ENCODE measurements at places on chromosomes 13 and 19.

DNA sequence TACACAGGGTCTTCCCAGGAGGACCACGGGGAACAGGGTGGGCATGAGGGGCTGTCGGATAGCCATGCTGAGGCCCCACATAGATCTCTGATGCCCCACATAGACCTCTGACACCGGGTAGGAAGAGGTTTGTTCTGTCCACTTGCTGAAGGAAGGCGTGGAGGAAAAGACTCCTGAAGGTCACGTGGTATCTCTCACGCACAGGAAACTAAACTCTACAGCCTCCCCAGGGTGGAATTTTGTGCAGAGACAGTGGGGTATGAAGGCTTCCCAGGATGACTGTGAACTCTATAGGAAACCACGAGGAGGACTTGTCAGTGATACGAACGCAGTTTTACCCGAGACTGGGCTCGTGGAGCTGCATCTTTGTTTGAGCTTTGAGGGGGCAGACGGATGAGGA is 2.8 kb downstream of the EVI5L start:
- no peak for DNase-seq

DNA sequence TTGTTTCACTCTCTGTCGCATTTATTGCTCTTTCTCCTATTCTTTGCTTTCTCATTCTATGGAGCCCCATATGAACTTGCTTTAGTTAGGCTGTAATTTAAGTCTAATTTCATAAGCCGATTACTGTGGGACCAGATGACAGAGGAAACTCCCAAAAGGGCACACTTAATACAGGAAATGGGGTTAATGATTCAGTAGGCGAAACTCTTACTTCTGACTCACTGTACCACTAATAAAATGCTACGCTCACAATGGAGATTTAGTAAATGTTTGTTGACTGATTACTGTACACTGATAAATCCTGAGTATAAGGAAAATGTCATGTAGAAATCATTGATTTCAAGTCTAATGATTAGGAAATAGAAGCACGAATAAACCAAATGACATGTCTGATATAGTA is 276.4 kb downstream of the KLF5 start:
- no peak for DNase-seq

GRCh38 chr19:41302624-41303351 is 7.2 kb upstream of the CCDC97 start:
- DNase-seq = peak; percentile 39

DNA sequence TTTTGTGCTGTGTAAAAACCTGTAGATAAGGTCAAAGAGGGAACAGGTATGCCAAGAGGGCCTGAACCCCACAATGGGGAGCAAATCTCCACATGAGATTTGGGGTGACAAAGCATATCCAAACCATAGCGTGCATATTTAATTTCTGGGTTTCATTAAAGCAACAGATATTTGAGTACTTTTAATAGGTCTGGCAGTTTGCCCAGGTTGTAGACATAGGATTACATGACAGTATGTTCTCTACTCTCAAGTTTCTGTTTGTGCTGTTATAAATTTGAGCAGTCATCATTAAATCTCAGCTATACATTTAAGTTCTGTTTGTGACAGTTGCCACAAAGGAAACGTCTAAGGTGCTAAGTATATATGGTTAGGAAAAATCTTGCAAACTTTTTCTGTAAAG is 236.4 kb downstream of the ATP8A2 start:
- no peak for DNase-seq

- no peak for DNase-seq
Measured at GRCh38 chr19:8641908-8642547, 11.6 kb downstream of the NFILZ start.

- no peak for DNase-seq
Measured at GRCh38 chr13:112117955-112118302, 51.0 kb downstream of the SOX1 start.

GRCh38 chr13:45138282-45138681 is 18.0 kb downstream of the GTF2F2 start:
- DNase-seq = no peak

GRCh38 chr19:3698974-3699740 is 1.1 kb downstream of the PIP5K1C start:
- no peak for DNase-seq

- DNase-seq = peak; percentile 72
Measured at GRCh38 chr19:1853295-1854038, 5.2 kb upstream of the REXO1 start.

GRCh38 chr13:91079176-91079575 is 268.3 kb upstream of the MIR17HG start:
- no peak for DNase-seq

DNA sequence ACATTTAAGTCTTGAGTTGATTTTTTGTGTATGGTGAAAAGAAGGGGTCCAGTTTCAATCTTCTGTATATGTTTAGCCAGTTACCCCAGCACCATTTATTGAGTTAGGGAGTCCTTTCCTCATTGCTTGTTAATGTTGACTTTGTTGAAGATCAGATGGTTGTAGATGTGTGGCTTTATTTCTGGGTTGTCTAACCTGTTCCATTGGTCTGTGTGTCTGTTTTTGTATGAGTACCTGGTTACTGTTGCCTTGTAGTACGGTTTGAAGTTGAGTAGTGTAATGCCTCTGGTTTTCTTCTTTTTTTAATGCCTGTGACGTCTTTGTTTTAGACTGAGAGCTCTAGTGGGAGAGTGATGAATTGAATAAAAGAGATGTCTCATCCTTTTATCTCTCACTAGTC is 83.2 kb downstream of the NBEA start:
- no peak for DNase-seq

DNA sequence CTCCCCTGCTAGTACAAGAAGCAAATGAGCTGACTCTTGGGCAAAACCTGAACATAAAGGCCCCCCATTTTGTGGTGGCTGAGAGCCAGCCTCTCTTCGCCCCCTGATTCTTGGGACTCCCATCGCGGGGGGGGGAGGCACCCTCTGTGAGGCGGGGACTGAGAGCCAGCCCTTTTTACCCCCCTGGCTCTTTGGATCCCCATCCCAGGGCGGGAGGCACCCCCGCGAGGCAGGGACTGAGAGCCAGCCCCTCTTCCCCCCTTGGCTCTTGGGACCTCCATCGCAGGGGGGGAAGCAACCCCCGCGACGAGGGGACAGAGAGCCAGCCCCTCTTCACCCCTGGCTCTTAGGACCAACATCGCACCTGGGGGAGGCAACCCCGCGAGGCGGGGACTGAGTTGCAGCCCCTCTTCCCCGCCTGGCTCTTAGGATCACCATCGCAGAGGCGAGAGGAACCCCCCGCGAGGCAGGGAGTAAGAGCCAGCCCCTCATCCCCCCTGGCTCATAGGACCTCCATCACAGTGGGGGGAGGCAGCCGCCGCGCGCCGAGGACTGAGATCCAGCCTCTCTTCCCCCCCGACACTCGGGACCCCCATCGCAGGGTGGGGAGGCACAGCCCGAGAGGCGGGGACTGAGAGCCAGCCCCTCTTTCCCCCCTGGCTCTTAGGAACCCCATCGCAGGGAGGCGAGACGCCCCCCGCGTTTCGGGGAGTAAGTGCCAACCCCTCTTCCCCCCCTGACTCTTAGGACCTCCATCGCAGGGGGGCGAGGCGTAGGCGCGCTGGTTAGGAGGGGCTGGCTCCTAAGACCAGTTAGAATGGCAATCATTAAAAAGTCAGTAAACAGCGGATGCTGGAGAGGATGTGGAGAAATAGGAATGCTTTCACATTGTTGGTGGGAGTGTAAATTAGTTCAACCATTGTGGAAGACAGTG is 2428.4 kb upstream of the PCDH20 start:
- no peak for DNase-seq

DNA sequence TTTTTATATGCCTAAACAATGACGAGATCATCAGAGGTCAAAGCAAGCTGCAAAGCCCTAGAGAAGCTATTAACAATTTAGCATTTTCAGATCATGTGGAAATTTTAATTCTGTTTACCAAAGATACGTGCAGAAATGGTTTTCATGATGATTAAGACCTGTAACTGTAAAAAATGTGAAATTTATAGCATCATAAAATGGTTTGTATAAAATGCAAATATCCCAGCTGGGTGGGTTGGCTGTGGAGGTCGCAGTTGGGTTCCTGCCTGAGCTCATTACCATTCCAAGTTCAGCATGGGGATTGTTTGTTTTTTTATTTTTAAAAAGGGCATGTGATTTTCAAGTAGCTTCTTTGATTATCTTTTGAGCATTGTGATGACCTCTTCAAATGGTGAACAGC is 47.9 kb upstream of the SIAH3 start:
- no peak for DNase-seq

- no peak for DNase-seq
Measured at GRCh38 chr19:47001584-47001983, 18.1 kb upstream of the NPAS1 start.

DNA sequence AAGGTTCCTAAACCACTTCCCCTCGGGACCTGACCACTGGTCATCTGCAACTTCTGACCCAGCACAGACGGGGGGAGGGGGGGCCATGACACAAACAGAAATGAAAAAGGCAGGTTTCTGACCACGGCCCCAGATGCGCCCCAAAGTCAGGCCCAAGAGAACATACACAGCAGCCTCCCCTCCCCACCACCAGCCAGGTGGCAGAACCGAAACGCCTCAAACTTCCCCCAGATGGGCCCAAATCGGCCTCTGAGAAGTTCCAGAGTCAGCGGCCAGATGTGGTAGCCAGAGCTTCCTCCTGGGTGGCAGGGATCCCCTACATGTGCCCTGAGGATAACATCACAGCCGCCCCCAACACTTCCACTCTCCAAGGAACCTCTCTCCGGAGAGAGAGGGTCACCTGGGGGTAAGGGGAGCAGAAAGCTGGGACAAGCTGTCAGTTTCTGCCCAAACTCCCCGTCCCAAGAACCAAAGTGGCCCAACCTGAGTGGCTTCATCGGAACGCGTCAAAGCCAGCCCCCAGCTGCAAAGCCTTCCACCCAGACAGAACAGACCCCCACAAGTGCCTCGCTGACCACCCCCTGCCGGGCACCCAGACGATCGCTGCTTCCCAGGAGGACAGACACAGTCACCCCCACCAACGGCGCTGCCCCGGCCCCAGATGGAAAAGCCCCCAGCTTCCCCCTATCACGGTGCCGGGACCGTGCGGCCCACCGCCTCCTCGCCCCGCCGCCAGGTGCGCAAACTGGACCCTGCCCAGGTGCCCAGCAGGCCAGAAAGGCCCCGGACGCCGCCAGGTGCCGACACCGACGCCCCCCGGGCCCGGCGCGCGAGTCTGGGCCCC is 800 bp downstream of the ELL start:
- no peak for DNase-seq

DNA sequence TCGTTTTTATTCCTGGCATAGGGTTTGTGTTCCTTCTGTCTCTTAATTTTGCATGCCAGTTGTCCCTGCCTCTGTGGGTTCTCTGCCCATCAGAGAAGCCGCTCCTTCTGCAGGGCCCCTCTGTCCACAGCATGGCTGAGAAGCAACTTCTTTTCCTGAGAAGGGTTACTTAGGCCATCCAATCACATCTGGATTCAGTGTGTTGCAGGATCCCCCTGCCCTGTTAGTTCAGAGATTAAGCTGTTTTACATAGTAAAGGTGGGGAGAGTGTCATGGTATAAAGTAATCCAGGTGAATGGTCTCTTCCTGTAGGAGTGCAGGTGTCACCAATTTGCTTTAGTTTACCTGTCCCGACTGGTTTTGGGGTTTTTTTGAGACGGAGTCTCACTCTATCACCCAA is 22.9 kb upstream of the GARRE1 start:
- no peak for DNase-seq

GRCh38 chr19:1488282-1488601 is 1.9 kb downstream of the PCSK4 start:
- no peak for DNase-seq

DNA sequence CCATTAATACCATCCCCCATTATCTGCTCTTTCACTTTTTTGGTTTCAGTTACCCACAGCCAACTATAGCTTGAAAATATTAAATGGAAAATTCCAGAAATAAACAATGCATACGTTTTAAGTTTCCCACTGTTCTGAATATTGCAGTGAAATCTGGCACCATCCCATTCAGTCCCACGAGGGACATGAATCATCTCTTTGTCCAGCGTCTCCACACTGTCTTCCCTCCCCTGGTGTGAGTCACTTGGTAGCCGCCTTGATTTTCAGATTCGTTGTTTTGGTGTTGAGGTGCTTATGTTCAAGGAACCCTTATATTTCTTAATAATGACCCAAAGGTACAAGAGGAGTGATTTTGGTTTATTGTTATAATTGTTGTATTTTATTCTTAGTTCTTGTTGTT is 246.1 kb downstream of the DCT start:
- no peak for DNase-seq

GRCh38 chr19:1394252-1395193 is 6.8 kb downstream of the GAMT start:
- no peak for DNase-seq

DNA sequence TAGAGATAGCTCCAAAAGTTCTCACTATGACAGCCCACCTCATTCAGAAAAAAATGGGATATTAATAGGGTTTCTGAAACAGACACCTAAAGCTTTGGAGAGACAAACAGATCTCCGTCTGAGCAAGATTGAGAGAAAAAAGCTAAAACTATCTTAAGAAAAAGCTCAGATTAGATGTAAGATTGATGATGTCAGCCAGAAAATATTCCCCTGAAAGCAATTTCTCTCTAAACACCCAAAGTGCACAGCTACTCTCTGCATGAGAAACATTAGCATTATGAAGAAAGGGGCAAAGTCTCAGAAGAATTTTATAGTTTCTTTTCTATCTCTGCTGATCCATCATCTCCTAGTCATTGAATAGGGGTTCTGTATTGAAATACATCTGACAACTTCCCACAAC is 148.9 kb downstream of the ZNF737 start:
- no peak for DNase-seq

- DNase-seq = no peak
Measured at GRCh38 chr19:31127134-31127967, 221.9 kb downstream of the TSHZ3 start.

DNA sequence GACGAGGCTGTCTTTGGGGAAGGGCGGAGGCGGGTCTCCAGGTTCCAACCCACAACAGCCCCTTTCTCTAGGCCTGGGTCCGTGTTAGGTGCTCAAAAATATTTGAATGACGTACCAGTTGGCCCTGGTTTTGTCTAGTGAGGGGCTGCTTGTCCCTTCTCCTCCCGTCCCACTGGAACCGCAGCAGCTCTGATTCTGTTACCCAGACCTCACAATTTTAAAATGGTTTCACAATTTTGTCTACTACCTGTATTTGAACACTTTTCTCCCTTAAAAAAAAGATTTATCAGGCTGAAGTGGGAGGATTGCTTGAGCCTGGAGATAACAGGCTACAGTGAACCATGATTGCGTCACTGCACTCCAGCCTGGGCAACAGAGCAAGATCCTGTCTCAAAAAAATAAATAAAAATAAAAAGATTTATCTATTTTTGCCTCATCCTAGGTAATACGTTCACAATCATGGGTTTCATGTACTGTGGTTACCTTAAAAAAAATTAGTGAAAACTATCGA is 1.3 kb upstream of the IRF2BP1 start:
- DNase-seq = no peak

DNA sequence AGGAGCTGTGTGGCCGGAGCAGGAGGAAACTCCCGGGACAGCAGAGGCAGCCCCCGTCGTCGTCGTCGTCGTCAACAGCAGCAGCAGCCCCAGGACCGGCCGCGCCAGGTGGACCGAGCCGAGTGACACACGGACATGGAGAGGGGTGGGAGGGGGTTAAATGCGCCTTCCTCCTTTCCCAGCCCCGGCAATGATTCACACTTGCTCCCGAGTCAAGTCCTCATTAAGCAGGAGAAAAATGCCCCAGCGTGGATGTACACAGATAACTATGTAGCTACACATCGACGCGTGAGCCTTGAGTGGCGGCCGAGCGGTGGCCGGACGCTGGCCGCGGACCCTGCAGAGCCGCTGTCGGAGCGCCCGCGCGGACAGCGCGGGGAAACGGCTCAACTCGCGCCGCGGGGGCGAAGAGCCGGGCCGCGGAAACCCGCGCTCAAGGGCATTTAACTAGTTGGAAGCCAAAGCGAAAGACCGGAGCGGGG is 645 bp downstream of the UBL3 start:
- DNase-seq = peak; percentile 7

GRCh38 chr13:28353679-28354078 is 141.2 kb downstream of the FLT1 start:
- no peak for DNase-seq
